Tibial nerve (tissue), 4 donors: ENCODE measurements at places on chromosomes 12 and 14. TPM values are rescaled to one million over a fixed set of nuclear protein-coding genes. Genes with fewer than 3 reads are reported as not detected.
A peak's percentile ranks its signal among the peaks of the same experiment; 100 is the strongest.

Gene IFNG-AS1
- total RNA-seq: not detected

Gene COX8C
- not detected for total RNA-seq

Gene TMEM116
- 18.0 TPM for total RNA-seq

Gene GPRC5D
- total RNA-seq: not detected

Gene ST8SIA1
- 2.4 TPM for total RNA-seq

Gene CRADD
- 59.4 TPM for total RNA-seq

Gene KIF21A
- total RNA-seq: 26.6 TPM

Gene ERBB3
- 96.7 TPM for total RNA-seq

Gene CACNA1C
- total RNA-seq: 6.3 TPM

GRCh38 chr14:24313913-24314312 is 2.6 kb downstream of the LTB4R start:
- peaks cover 16% of the 10 kb centered on the region for H3K27me3 ChIP-seq
- H3K4me3 ChIP-seq: no peak overlapping the region
- no peaks in the 10 kb centered on the region for H3K36me3 ChIP-seq
- peaks cover 25% of the 10 kb centered on the region for H3K4me1 ChIP-seq
- no peak overlapping the region for H3K27ac ChIP-seq
- no peak for DNase-seq

DNA sequence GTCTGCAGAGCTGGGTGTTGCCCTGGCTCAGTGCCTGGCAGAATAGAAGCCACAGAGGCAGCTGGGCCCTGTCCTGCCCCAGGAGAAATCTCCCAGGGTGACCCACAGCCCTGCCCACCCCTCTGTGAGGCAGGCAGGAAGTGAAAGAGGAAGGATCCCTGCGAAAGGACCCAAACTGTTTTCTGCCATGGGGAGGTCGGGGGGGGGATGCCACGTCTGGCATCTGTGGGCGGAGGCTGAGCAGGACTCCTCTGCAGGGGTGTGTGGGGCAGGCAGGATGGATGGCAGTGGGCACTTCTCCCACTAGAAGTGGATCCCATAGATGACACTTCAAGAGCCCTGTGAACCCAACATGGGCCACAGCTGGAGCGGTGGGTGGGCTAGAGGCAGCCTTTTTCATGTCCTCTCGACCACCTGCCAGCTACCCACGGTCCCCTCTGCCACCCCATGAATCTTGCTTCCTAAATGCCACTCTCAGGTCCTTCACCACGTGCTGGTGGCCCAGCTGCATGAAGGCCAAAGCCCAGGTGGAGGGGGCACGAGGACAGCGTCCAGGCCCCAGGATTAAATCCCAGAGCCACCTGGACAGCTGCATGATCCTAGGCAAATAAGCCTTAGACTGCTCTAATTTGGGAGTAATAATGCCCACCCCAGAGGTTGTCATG is 3.6 kb downstream of the PAPLN start:
- no peak overlapping the region for H3K27ac ChIP-seq
- no peaks in the 10 kb centered on the region for H3K4me1 ChIP-seq
- H3K4me3 ChIP-seq: no peak overlapping the region
- H3K36me3 ChIP-seq: no peaks in the 10 kb centered on the region
- no peaks in the 10 kb centered on the region for H3K27me3 ChIP-seq
- no peak for DNase-seq

DNA sequence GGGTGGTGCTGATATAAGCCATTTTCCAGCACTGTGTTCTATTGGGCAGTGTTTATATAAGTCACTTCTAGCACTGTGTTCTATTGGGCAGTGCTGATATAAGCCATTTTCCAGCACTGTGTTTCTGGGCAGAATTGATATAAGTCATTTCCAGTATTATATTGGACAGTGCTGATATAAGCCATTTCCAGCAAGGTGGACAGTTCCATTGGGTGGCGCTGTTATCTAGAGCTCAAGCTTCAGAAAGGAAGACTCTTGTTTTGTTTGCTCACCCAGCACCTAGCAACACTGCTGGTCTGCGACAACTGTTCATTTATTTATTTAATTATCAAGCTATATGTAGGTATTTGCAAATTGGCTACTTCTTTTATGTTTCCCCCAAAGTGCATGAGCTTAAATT is 690.3 kb downstream of the AACS start:
- no peaks in the 10 kb centered on the region for H3K36me3 ChIP-seq
- H3K4me1 ChIP-seq: no peaks in the 10 kb centered on the region
- H3K27me3 ChIP-seq: no peaks in the 10 kb centered on the region
- no peak overlapping the region for H3K4me3 ChIP-seq
- DNase-seq: no peak

DNA sequence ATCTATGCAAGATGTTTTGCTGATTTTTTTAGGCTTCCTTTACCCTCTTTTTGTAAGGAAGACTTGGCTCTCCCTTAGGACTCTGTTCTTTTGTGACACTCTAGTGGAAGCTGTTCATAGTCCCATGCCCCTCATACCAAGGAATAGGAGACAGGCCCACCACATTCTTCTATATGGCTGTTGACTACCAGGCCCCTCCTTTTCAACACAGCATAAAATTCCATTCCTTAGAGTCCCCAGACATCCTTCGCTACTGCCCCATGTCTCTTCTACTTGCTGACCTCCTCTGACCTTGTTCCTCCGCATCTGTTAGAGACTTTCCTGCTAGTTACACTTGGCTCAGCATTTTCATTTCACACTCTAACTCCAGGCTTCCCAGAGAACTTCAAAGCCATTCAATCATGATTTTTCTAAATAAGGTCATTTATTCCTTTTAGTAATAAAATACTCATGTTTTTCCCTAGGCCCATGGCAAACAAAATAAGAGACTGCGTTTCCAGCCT is 9.7 kb downstream of the PIK3C2G start:
- H3K36me3 ChIP-seq: no peaks in the 10 kb centered on the region
- H3K4me3 ChIP-seq: no peak overlapping the region
- DNase-seq: no peak

- peaks cover 17% of the 10 kb centered on the region for H3K4me1 ChIP-seq
- no peaks in the 10 kb centered on the region for H3K36me3 ChIP-seq
- DNase-seq: peak; percentile 64
- H3K27me3 ChIP-seq: peaks cover 10% of the 10 kb centered on the region
Observed at GRCh38 chr12:52278575-52279421, 4.4 kb downstream of the KRT86 start.

DNA sequence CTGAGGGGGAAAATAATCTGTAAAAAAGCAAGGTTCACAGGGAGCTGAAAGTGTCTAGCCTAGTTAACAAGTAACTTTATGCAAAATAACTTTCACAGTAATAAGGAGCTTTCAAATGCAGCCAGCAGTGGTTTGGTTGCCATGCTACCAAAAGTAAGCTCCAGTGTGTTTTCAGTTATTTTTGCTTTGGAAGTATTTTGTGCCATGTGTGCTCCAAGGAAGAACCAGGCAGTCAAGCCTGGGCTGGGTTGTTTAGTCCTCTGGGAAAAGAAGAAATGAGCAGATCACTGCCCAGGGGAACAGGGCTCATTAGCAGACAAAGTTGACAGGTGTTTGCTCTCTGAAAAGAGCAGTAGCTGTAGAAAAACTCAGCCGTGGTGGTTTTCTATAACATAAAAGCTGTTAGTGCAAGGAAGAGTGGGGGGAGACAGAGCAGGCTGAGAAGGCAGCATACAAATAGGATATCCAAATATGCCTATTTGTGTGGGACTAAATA is 92.8 kb upstream of the TMTC2 start:
- H3K4me3 ChIP-seq: no peak overlapping the region
- no peak for DNase-seq
- no peaks in the 10 kb centered on the region for H3K27me3 ChIP-seq
- no peaks in the 10 kb centered on the region for H3K4me1 ChIP-seq
- H3K36me3 ChIP-seq: no peaks in the 10 kb centered on the region
- H3K27ac ChIP-seq: no peak overlapping the region

- no peak overlapping the region for H3K4me3 ChIP-seq
- no peaks in the 10 kb centered on the region for H3K4me1 ChIP-seq
- no peaks in the 10 kb centered on the region for H3K36me3 ChIP-seq
- H3K27ac ChIP-seq: no peak overlapping the region
Observed at GRCh38 chr12:107461222-107461975, 224.2 kb upstream of the PWP1 start.

DNA sequence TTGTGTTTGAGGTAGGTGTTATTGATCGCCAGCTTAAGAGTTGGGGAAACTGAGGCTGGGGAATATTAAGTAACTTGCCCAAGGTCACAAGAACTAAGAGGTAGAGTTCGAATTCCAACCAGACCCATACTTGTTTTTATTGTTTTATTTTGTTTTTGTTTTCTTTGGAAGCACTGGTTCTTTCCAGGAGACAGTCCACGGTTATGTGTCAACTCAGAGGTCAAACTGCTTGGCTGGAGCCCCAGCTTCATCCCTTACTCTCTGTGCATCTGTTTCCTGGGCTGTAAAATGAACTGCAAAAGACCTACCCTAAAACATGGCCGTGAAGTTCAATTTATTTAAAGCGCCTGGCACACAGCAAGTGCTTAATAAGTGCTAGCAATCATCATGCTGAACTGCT is 74.4 kb upstream of the MAP1LC3B2 start:
- no peak overlapping the region for H3K27ac ChIP-seq
- H3K36me3 ChIP-seq: no peaks in the 10 kb centered on the region
- no peak overlapping the region for H3K4me3 ChIP-seq
- H3K27me3 ChIP-seq: no peaks in the 10 kb centered on the region
- H3K4me1 ChIP-seq: no peaks in the 10 kb centered on the region

DNA sequence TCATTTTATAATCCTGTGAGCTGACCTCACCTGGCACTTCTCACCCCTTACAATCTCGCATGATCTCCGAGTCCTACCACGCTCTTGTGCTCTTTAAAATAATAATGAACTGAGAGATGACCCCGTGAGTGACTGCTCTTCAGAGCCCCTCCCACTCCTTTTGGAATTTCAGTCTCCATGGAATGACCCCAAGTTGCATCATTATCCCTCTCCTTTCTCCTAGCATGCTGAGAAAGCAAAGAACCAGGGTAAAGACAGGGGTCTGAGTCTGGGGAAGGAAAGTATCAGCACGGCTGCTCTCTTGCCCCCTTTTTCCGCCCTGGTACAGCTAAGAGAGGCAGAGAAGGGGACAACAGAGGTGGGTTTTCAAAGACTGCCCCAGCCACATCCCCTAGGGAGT is 178.3 kb upstream of the PLEKHA5 start:
- no peak overlapping the region for H3K27ac ChIP-seq
- no peaks in the 10 kb centered on the region for H3K36me3 ChIP-seq
- no peaks in the 10 kb centered on the region for H3K4me1 ChIP-seq
- no peak overlapping the region for H3K4me3 ChIP-seq
- H3K27me3 ChIP-seq: no peaks in the 10 kb centered on the region

GRCh38 chr12:55060470-55060869 is 40.7 kb downstream of the NEUROD4 start:
- no peaks in the 10 kb centered on the region for H3K36me3 ChIP-seq
- H3K27ac ChIP-seq: no peak overlapping the region
- no peaks in the 10 kb centered on the region for H3K27me3 ChIP-seq
- H3K4me3 ChIP-seq: no peak overlapping the region
- no peaks in the 10 kb centered on the region for H3K4me1 ChIP-seq
- DNase-seq: no peak

- no peak overlapping the region for H3K27ac ChIP-seq
- H3K27me3 ChIP-seq: no peaks in the 10 kb centered on the region
- no peaks in the 10 kb centered on the region for H3K36me3 ChIP-seq
- no peaks in the 10 kb centered on the region for H3K4me1 ChIP-seq
- no peak for DNase-seq
Observed at GRCh38 chr12:129208566-129208965, 355.3 kb downstream of the GLT1D1 start.

DNA sequence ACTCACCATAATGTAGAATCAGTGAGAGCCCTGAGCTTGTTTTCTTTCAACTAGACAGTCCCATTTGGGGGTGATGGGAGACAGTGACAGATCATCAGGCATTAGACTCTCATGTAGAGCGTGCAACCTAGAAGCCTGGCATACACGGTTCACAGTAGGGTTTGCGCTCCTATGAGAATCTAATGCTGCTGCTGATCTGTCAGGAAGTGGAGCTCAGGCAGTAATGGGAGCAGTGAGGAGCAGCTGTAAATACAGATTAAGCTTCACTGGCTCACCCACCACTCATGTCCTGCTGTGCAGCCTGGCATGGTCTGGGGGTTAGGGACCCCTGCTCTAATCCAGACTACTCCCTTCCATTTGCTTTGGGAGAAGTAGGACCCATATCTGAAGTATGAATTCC is 55.6 kb downstream of the FNTB start:
- no peak for DNase-seq
- H3K36me3 ChIP-seq: peaks cover 56% of the 10 kb centered on the region
- H3K27me3 ChIP-seq: no peaks in the 10 kb centered on the region
- no peaks in the 10 kb centered on the region for H3K4me1 ChIP-seq

GRCh38 chr14:21990116-21990515 is 316.5 kb upstream of the OR4E1 start:
- H3K27me3 ChIP-seq: no peaks in the 10 kb centered on the region
- no peaks in the 10 kb centered on the region for H3K36me3 ChIP-seq
- no peak for DNase-seq
- H3K4me3 ChIP-seq: no peak overlapping the region
- no peak overlapping the region for H3K27ac ChIP-seq

GRCh38 chr12:17060260-17060659 is 454.3 kb upstream of the LMO3 start:
- no peak overlapping the region for H3K4me3 ChIP-seq
- no peaks in the 10 kb centered on the region for H3K36me3 ChIP-seq
- no peak for DNase-seq
- H3K27me3 ChIP-seq: no peaks in the 10 kb centered on the region
- H3K27ac ChIP-seq: no peak overlapping the region

DNA sequence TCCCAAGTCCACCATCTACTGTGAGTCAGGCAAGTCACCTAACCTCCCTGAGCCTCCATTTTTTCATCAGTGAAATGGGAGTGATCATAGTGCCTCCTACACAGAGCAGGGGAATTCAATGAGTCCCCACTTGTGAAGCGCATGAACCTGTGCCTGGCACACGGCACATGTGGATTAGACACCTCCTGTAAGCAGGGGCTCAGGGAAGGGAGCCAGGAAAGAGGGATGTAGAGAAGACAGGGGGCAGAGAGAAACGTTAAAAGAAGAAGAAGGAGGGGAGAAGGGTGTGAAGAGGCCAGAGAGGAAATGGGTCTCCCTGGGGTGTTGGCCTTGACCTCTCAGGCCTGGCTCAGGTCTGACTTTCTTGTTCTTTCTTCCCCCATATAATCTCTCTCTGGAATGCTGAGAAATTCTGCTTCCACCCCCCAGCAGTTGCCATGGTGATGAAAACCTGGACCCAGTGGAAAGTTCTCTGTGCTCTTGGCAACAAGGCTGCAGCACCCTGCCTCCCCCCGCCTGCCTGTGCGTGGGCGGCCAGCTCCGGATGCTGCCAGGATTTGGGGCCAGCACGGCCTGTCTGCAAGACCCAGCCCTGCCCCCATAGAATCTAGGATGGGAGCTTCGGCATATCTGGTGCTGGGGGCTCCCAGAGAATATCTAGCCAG is 94.5 kb downstream of the CALM1 start:
- no peak overlapping the region for H3K4me3 ChIP-seq
- H3K4me1 ChIP-seq: peaks cover 14% of the 10 kb centered on the region
- H3K27me3 ChIP-seq: no peaks in the 10 kb centered on the region
- H3K36me3 ChIP-seq: no peaks in the 10 kb centered on the region

GRCh38 chr12:69123919-69124638 is 115.3 kb upstream of the CPSF6 start:
- H3K4me3 ChIP-seq: no peak overlapping the region
- no peaks in the 10 kb centered on the region for H3K27me3 ChIP-seq
- DNase-seq: no peak
- no peak overlapping the region for H3K27ac ChIP-seq
- H3K36me3 ChIP-seq: no peaks in the 10 kb centered on the region
- H3K4me1 ChIP-seq: peaks cover 22% of the 10 kb centered on the region
